ENCODE measurements at places on chromosomes 1 and 21.

DNA sequence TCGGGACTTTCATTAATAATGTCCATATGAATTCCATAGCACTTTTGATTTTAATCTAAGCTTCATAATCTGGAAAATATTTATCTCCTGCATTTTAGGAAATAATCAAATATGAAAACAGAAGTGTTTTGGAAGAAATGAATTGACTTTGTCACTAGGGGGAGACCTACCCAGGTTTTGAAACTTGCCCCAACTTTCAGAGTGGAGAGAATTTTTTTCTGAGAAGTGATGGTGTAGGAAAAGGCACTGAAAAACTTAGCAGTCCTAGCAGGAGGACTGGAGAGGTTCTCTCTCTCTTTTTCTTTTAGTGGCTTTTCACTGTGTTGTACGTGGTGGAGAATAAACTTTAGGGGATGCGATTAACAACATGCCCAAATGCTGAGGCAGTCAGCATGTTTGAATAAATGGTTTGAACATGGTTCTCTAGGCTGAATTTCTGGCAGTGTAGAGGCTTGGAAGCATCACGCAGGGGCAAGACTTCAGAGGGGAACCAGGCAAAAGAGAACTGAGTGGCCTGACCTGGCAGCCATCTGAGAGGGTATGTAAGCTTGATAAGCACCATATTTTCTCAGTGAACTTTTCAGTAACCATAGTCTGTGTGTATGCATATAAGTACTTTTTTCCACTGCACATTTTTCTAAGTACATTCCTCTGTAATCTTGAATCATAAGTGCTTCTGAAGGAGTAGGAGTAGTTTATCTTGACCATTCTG, 68.3 kb upstream of the NEK7 start:
- DNase-seq: no peak

- DNase-seq: no peak
Observed at GRCh38 chr1:153967107-153967999, at the start of gene CREB3L4. TSS of gene CREB3L4 (plus strand) at chr1:153967902. CDS start at chr1:153968526, 624 bp downstream.

GRCh38 chr1:167157114-167157513, 63.2 kb downstream of the STYXL2 start:
- DNase-seq: no peak

GRCh38 chr1:204652497-204652896, 33.0 kb downstream of the LRRN2 start:
- DNase-seq: no peak

DNA sequence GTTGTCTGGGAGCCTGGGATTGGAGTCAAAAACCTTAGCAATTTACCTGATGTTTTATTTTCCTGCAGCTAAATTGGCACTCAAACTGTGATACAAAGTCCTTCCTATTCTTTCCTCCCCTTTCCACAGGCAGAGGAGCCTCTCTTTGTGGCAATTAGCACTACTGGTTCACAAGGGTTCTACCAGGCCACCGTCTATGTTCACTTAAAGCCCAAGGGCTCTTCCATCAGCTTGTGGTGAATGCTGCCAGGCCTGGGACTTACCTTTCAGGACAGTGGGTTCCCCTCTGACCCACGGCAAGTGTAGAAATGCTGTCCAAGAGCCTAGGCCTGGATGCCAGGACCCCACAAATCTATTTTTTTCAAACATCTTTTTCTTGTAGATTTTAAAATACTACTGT, 251.9 kb upstream of the B3GALT2 start:
- DNase-seq: no peak

DNA sequence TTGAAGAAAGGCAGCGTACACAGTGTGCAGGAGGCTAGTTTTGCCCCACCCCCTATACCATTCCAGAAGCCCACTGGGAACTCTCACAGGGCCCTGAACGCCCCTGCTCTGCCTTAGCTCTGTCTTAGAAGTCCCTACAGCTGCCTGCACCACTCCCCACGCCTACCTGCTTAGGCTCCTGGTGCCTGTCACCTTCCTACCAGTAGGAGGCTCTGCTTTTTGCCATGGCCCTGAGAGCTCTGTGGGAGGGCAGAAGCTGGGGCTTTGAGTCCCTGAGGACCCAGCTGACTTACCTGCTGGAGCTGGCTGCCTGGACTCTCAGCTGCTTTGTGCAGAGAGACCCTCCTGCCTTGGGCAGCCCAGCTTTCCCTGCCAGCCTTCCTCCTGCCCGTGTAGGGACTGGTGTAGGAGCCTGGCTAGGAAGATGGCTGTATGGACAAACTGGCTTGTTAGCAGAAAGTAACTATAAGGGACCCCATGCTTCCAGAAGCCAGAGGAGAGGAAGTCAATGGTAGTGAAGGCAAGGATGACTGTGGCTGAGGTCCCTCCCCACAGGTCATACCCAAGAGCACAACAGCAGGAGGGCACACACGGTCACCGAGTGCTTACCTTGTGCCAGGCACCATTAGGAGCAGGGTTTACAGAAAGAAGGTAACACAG, 9.8 kb upstream of the CELSR2 start:
- no peak for DNase-seq

DNA sequence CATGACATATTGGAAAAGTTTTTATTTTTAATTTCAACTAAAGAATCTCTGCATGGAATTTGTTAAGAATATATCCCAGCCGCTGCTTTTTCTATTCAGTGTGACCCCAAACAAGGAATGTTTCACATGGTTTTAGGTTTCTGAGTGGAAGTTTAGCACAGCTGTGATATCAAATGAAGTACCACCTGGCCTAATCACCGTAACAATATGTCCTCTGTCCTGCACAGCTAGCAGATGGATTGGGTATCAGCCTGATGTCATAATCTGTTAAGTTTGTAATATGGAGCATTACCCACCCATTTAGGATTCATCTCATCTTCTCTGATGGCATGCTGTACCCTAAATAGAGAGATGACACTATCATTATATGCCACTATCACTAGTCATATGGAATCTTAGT, 963.7 kb upstream of the ADGRL2 start:
- no peak for DNase-seq

DNA sequence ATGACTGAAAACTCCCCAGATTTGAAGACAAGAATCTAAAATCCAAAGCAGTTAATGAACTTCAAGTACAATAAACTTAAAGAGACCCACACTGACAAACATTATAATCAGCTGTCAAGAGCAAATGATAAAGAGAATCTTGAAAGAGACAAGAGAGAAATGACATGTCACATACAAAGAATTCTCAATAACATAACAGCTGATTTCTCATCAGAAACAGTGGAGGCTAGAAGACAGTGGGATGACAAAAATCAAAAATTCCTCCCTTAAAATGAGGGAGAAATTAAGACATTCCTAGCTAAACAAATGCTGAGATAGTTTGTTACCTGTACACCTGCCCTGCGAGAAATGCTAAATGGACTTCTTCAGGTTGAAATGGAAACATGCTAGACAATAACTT, 36.0 kb upstream of the COA6 start:
- DNase-seq: no peak

DNA sequence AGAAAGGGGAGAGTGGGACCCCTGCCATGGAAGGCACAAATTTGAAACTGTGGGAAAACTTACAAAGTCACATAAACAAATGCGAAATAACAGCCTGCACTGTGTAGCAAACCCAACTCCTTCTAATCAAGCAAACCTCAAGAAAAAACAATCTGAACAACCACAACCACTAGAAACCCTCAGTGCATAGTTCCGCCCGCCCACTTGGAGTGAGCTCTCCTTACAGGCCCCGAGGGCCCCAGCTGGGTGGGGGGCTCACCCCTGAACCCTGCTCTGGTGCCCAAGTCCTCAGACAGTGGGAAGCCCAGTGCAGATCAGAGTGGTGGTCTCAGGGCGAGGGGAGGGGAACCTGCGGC, 931 bp upstream of the MXRA8 start:
- no peak for DNase-seq

DNA sequence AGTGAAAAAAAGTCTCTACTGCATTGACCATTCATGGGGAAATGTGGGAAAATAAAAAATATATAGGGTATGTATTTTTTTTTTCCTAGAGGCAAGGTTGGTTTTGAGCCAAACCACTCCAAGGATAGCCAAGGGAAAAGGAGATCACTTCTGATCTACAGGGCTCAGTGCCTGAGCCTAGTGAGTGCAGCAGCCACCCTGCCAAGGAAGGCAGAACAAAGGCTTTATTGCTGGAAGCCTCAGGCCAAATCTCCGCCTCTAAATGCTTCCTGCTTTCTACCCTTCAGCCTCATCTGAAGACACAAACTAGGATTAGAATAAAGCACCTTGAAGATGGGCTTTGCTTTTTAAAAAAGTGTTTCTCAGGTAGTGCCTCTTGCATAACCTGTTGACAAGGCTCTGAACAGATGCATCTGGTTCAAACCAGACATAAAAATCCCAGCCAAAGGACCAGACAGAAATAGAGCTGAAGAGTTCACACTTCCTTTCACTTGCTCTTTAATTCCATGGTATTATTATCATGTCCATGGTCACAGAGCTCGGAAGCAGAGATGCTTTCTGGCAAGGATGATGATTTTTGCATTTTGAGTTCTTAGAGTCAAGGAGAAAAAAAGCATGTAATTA, 10.5 kb downstream of the C1orf115 start:
- DNase-seq: no peak

- DNase-seq: no peak
Observed at GRCh38 chr1:96804648-96805047, 83.1 kb downstream of the PTBP2 start.

GRCh38 chr1:88407248-88407647, 276.8 kb upstream of the PKN2 start:
- no peak for DNase-seq

GRCh38 chr1:15004396-15004795, 149.2 kb upstream of the TMEM51 start:
- no peak for DNase-seq

- DNase-seq: no peak
Observed at GRCh38 chr1:22228505-22228911, 85.6 kb upstream of the WNT4 start.

DNA sequence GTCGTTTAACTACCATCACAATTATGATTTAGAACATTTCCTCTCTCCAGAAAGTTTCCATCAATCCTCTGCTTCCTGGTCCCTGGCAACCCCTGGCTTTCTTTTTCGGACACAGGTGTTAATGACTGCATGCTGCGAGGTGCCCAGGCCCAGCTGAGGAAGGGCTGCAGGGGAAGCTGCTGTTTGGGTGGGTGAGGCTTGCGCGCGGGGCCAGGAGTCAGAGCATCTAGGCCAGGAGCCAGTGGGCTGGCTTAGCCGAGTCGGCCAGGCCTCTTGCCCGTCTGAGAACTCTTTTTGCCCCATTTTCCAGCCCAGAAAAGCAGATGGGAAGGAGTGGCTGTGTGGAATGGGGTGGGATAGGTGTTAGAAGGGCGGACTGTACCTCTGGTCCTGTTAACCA, 51.5 kb downstream of the NAV1 start:
- DNase-seq: no peak

DNA sequence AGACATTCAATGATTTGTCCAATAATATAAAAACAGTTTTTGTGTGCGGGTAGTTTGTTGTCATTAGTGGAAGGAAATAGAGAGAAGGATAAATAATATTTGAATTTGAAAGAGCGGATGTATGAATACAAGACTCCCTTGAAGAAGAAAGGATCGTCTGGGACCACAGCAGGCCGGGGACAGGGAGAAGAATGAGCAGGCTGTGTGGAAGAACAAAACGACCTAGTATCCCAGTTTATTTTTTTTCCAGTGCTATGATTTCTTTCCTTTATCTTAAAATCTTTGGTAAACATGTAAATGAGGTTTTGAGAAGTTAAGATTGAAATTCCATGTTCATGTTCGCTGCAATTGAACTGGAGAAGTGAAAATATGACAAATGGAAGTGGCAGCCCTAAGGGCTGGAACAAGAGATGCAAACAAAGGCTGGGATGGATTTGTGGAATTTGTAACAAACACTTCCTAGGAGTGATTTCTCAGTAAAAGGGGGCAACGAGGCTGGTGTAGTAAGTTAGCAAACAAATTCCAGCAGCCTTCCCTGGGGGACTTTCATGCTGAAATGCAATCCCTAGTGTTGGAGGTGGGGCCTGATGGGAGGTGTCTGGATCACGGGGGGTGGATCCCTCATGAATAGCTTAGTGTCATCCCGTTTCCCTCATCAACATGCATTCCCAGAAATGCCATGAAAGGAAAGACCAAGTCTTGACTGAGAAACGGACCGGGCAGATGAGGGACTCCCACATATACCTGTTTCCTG, 10.2 kb upstream of the IFI16 start:
- DNase-seq: no peak

DNA sequence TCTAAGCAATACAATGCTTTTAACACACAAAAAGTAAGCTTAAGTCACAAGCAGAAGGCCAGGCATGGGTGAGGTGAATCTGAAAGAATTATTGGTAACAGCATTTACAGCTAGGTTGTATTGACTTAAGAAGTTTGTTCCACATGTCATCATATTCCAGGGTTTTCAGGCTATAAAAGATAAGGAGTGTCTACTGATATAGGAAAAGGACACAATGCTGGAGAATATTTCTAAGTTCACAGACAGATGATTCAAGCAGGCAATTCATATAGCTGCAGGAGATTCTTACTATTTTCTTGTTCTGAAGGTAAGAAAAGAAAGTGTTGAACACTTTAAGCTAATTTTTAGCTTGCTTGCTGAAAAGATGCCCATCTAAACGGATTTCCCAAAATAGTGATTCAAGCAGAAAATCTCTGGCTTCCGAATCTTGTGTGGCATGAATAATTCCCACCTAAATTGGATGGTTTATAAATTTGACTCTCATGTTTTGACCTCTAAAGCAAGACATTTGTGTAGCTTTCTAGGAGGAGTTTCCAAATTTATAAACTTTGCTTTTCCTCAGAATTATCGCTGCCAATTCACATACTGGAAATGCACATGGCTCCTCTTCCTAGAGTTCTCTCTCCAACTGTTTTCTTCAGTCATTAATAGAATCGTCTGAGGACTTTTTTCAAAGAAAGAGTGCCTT, 95.6 kb upstream of the LBR start:
- DNase-seq: no peak

DNA sequence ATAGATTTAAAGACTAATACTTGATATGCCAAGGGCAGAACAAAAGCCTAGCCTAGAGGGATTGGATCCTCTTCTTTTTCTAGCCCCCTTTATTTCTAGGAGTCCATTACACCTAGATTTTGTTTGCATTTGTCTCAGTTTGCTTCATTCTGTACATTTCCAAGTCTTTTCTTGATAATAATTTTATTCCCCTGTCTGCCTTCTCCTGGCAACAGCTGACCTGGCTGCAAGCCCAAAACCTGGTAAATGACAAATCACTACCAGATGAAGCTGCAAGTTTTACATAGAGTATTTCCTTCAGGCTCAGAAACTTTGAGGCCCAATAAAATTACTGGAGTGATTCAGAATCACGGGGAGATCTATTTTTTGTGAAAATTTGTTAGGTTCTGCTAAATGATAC, 36.5 kb upstream of the LHX8 start:
- no peak for DNase-seq

DNA sequence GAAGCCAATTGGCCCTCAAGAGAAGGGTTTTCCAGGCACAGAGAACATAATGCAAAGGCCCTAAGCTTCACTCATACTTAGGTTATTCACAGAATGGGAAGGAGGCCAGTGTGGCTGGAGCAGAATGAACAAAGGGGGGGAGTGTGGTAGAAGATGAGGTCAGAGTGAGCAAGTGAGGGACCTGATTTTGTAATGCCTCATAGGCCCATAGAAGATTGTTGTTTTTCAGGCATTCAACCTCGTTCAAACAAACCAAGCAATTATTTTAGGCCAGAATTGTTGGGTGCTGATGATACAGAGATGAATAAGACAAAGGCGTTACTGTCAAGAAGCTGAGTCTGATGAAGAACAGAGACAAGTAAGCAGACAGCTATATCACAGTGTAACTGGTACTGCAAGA, 54.5 kb upstream of the RAP1A start:
- no peak for DNase-seq

All from stimulated activated CD4-positive, alpha-beta T cell treated with anti-CD3 and anti-CD28 coated beads, Interleukin-1b, Interleukin-23, amount 100 ng/mL, for 24 hours (primary cell).